Putamen (tissue), 1 donor: ENCODE measurements at places on chromosomes 1 and 21.

- DNase-seq = no peak
Observed at GRCh38 chr1:245007852-245008251, 143.5 kb upstream of the HNRNPU start.

DNA sequence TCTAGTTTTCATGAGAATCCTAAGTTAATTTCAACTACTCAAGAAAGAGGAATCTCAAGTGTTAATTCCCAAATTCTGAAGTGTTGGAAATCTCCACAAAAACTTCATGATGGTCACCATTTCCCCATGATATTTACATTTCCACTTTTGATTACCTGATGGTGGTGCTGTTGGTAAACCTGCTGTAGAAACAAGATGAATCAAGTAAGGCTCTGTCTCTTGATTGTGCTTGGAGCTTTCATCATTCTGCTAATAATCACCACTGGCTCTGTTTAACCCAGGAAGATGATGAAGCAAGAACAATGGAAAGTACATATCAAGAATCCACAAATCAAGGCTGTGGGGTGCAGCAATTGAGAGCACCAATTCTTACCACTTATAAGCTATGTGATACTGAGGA lies 77.8 kb downstream of the C4BPA start:
- DNase-seq = no peak

DNA sequence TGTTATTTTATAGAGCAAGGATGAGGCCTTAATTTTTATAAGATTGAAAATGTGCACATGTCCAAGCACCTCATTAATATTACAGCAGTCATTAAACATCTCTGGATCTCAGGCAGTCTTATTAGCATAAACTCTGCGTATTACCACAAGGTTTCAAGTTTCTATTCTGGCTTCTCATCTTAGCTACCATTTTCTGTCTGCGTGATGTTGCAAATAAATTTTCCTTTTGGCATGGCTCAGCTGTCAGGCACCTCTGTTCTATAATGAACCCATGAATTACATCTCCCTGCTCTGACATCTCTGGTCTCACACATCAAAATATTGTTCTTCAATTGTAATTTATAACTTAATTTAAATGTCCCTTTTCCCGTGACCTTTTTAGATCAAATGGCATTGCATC lies 156.5 kb downstream of the SLC45A1 start:
- DNase-seq = no peak

DNA sequence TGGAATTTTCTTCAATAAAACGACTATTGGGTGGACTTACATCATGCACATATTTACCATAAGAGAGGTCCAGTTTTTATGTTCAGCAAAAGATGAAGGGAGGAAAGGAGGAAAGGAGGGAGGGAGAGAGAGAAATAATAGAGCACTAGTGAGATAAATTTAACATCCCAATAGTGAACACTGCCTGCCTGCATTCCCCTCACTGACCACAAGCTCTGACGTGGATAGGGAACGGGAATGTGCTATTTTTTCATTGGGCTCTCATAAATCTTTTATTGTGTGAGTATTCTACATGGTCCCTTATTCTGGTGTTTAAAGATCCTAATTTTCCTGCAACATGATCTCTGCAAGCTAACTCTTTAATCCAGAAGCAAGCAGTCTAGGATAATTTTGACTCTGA lies 82.1 kb downstream of the TTC3 start:
- no peak for DNase-seq

- no peak for DNase-seq
Observed at GRCh38 chr1:22861764-22862440, 110.8 kb downstream of the LACTBL1 start.

DNA sequence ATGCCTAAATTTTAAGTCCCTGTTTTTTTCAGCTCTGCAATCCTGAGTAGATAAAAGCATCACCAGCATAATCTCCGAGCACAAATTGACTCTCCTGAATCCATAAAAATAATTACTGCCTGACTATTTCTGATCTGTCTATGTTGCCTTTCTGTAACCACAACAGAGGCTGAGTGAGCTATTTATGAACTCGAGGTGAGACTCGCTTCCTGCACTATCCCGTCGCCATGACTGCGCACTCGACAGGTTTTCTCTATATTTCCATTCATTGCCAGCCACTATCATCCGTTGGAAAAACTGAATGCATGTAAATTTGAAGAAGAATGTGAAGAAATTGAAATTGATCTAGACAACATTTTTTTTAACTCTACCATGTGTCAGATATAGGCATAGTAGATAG lies 897.2 kb downstream of the ADGRL2 start:
- no peak for DNase-seq

DNA sequence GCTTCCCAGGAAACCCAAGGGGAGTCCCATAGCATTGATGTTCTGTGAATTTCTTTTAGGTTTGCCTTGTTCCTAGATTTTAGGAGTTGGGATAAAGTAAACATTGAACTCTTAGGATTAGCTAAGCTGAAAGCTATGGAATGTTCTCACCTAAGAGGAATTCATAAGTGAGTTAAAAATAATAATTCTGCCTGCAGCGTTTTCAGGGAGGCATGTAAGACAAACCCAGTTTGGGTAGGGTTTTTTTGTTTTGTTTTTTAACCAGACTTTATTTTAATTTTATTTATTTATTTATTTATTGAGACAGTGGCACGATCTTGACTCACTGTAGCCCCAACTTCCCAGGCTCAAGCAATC lies 28.9 kb upstream of the CD101 start:
- no peak for DNase-seq
